ENCODE measurements at places on chromosomes 16 and 17. TPM values are rescaled to one million over a fixed set of nuclear protein-coding genes. Genes with fewer than 3 reads are reported as not detected.

GAST gene
- not detected for polyA plus RNA-seq

TPPP3 gene
- polyA plus RNA-seq, result not detected

BCL7C gene
- polyA plus RNA-seq, result 34.5 TPM

DNASE1 gene
- polyA plus RNA-seq, result 2.5 TPM

ZACN gene
- polyA plus RNA-seq, result not detected

CFAP97D1 gene
- polyA plus RNA-seq, result not detected

AARS1 gene
- polyA plus RNA-seq, result 29.2 TPM

USP22 gene
- polyA plus RNA-seq, result 48.3 TPM

KRTAP4-5 gene
- polyA plus RNA-seq, result not detected

TERB1 gene
- polyA plus RNA-seq, result not detected

DPEP1 gene
- polyA plus RNA-seq, result not detected

Data from naive B cell (primary cell).